Esophagus squamous epithelium (tissue), 5 donors: ENCODE measurements at places on chromosomes 6 and 20. TPM values are rescaled to one million over a fixed set of nuclear protein-coding genes. Genes with fewer than 3 reads are reported as not detected.

Gene NFS1
- total RNA-seq: 39.9 TPM

Gene OR2H2
- not detected for total RNA-seq

DNA sequence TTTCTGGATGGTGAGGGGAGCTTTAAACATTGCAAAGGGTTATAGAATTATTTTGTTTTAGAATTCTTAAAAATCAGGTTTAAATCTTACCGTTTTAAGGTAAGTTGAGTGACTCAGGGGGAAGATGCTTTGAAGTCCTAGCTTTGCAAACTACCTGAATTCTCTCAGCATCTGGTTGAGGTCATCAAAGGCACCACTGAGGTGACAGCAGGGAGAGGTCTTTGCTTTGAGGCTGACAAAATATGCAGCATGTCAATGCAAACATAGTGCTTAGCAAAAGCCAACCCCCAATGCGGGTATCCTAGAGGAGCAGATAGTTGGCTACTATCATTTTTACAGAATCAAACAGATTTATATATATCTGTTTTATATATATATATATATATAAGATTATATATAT is 219.5 kb downstream of the SLC24A3 start:
- DNase-seq: no peak

DNA sequence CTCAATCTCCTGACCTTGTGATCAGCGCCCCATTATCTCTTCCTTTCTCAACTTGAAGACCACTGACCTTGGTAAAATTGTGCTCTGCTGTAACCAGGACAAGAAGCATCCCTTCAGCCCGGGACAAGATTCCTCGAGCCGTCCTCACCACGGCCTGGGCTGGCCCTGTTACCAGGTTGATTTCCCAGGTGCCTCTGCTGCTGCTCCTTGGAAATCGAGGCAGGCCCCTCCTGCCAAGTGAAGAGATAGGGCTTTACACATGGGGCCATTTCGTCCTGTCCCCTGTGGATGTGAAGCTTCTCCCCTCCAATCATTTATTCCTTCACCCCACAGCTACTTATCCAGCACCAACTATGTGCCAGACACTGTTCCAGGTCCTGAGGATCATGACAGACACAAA is 21.5 kb downstream of the RAB44 start:
- no peak for DNase-seq

Gene KIF3B
- 13.7 TPM for total RNA-seq

DNA sequence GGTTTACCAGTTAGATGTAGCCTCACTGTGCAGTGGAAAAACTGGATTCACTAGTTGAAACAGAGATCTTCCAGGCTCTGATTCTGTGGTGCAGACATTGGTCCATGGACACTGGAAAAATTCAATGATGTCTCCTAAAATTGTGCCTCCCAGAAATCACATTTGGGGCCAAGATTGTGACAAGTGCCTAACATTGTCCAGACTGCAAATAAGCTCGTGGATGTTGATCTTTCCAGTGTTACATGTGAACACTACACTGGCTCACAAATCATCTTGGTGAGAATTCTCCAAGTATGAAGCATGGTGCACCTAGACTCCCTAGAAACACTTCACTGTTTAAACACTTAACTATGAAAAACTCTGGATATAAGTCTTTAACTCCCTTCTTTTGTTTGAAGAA is 140.4 kb downstream of the HAO1 start:
- DNase-seq: no peak

- DNase-seq: no peak
Measured at GRCh38 chr6:56087421-56087820, 160.0 kb downstream of the COL21A1 start.

DNA sequence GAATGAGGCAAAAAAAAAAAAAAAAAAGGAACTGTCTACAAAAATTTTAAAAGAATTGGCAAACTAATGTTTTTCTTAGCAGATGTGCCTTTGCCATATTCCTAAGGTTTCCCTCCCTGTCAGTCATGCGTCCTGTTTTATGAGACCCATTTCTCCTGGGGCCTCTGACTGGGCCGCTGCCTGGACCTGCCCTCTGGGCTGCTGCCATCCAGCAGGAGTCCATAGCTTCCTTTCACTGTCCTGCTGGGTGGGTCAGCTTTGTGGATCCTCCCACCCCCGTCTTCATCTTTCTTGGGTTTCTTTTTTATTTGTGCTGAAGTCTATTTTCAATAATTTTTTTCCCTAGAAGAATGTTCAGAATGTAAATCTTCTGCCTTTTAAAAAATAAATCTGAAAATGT is 110.8 kb upstream of the SCP2D1 start:
- no peak for DNase-seq

DNA sequence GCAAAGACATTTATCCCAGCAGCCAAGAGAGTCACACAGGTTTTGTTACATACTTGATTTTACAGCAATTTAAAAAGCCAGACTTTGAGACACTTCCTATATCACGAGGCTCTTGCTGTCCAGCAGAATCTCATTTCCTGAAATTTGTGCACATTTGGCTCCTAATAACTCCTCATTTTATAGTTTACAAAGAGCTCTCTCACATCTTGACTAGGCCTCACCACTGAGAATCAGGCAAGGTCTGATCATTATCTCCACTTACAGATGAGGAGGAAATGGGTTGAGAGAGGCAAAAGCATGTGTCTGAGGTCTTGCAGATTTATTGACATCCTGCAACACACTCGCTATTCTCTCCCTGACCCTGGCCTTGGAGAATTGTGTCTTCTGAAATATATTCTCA is 426.8 kb downstream of the MAFB start:
- no peak for DNase-seq

GRCh38 chr20:6533351-6533750 is 234.1 kb upstream of the BMP2 start:
- no peak for DNase-seq

Gene TMEM200A
- total RNA-seq: 1.9 TPM

Gene SLPI
- 1,064 TPM for total RNA-seq

Gene BPI
- total RNA-seq: not detected
